ENCODE measurements at places on chromosomes 5 and 9.

- no peak for DNase-seq
Measured at GRCh38 chr9:86434039-86434726, 80.0 kb upstream of the TUT7 start.

DNA sequence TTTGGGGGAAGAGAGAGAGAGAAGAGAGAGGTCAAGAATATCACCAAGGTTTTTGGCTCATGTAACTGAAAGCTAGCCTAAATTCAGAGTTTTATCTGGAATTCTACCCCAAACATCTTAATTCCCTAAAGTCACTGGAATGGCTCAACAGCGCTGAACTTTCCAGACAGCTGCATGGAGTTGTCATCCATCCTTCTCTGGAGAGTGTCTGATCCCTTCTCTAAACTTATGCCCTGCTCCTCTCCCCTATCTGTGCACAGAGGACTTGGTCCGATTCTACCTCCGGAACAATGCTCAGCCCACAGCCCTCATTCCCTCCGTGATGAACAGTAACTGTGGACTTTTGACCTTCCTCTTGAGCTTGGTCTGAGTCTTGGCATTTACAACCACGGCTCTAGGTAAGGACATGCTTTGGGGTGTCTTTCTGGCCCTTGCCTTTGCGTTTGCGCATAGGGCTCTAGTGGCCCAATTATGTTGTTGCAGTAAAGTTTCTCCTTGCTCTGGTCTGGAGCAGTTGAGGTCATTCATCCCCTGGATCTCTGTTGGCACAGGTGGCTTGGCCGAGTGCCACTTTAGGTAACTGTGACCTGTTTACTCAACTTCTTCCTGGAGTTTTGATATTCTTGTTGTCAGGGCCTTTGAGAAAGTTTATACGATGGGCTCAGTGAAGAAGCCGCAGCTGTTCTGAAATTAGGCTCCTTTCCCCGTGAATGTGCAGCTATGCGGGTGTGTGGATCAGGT, 18.3 kb upstream of the CD180 start:
- DNase-seq = no peak

GRCh38 chr5:160237571-160238093, 8.3 kb downstream of the FABP6 start:
- no peak for DNase-seq

- DNase-seq = no peak
Measured at GRCh38 chr5:132283423-132284043, 10.7 kb upstream of the SLC22A4 start.

DNA sequence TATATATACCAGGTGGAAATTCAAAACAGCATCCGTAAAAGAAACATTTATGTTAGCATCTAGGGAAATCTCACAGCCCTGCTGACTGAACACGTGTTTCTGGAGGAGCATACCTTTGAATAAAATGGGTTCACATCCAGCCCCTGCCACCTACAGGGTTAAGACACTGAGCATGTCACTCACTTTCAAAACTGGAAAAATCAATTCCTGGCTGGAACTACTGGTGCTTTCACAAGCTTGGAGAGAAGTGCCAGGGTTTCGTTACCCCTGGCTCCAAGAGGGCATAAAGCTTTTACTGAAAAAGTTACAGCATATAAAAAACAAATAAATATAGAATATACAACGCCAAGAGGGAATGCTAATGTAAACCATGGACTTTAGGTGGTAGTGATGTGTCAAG, 48.0 kb downstream of the SERINC5 start:
- DNase-seq = no peak

GRCh38 chr9:8365466-8366160, 566.0 kb upstream of the DMAC1 start:
- DNase-seq = no peak

DNA sequence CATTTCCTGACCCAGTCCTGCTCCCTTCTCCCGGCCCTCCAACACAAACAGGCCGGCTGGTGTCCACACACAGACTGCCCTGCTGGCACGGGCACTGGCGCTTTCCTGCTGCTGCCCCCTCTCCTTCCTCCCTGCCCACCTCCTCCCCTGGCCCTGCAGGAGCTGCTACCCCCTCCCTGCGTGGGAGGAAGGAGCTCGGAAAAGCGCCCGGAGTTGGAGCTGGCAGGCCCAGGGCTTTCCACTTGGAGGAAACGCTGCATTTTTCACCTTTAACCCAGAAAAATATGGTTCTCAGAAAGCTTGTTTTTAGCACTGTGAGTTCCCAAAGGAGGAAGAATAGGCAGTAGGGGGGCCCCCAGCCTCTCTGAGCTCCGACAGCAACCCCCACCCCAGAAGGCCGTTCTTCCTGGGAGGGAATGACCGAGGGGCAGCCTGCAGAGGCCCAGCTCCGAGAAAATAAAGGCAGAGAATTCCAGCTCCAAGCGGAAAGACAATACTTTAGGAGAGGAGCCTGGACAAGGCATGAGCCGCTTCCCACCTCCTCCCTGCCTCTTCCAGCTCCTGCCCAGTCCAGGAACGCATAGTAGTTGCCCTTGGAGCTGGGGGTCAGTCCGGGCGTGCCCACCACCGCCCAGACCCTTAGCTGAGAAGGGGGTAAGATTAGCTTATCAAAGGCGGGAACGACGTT, 88.9 kb downstream of the LIFR start:
- DNase-seq = no peak

DNA sequence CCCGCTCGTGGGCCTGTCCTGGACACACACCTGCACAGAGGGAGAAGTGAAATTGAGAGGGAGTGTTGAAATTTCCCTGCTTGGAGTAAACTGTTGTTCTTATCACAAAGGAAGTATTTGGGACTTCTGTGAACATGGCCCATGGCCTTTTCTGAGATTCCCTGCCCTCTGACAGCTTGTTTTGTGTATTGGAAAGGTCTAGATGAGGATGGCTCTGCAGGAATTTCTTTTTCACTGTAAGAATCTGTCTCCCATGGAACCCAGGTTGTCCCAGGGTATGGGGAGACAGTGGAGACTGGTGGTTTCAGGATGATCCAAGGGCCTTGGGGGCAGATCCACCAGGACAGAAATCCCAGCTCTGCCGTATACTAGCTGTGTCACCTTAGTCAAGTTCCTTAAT, 121.8 kb downstream of the ARHGAP26 start:
- no peak for DNase-seq

DNA sequence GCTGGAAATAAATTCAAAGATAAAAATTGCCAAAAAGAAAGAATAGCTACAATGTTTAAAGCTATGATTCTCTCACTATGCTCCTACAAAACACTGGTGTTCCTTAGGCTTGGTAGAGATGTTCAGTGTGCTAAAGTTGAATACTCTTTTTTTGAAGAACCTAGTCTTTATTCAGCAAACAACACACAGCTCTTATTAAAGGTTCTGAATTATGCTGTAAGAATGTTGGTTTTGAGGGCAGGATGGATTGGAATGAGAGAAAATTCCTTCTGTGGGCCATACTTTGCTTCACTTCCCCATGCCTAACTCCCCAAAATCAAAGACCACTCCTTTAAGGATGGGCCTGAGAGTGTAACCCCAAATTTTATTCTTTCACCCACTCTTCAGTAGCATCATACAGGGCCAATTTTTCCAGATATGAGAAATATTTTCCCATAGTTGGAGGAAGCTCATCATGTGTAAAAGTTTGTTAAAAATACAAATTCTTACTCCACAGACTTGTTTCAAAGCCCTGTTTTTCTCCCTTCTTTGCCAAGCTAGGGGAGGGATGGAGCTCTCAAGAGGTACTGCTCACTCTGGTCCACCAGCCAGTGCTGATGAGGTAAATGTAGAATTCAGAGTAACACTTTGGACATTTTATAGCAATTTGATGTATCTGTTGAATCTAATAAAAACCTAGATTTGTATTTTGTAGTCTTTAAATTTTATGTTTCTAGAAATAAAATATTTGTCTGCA, 99.3 kb downstream of the GDNF start:
- DNase-seq = no peak

- no peak for DNase-seq
Measured at GRCh38 chr9:104831681-104832080, 67.8 kb downstream of the NIPSNAP3B start.

DNA sequence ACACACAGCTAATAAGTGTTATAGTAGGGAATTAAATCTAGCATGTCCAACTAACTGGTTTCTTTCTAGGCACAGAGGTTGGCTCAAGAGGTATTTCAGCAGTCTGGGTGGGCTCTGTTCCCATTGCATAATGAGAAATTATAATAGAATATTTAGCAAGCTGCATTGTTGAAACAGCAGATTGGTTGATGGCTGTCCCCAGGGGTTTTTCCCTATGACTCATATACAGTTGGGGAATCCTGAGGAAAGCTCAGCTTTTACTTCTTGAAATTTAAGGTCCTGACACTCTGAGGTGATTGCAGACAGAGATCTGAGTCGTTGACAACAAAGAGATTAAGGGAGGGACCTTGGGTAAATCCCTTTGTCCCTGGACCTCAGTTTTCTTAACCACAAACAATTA, 38.3 kb upstream of the TNFSF8 start:
- no peak for DNase-seq

DNA sequence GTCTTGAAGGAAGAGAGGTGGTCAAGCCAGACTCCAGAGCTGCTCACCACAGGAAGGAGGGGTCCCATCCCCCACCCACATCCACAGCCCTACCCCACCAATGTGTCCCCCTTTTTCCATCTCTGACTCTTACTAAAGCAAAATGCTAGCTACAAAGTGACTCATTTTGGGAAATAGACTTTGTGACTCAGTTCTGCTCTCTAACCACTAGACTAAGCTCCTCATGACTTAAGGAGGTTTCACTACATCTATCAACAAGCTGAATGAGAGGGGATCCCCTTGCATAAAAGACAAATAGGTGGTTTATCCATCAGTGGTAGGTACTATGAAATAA, 35.1 kb upstream of the ADRB2 start:
- peak; percentile 29 for DNase-seq

GRCh38 chr9:124500796-124501611, 6.2 kb downstream of the NR5A1 start:
- no peak for DNase-seq

DNA sequence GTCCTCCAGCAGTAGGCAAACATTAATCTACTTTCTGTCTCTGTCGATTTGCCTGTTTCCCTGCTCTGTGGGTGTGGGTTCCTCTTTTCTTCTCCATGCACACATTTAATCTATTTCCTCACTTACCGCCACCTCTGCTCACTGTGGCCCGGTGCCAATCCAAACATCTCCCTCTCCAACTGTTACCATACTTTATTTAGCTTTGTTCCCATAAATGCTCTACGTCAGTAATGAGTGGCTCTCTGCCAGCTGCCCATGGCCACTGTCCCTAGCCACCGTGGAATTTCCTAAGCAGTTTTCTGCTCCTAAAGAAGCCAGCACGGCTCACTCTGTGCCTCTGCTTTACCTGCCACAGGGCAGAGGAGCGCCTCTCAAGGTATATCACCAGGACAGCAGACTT, 19.5 kb upstream of the GOLPH3 start:
- DNase-seq = no peak

DNA sequence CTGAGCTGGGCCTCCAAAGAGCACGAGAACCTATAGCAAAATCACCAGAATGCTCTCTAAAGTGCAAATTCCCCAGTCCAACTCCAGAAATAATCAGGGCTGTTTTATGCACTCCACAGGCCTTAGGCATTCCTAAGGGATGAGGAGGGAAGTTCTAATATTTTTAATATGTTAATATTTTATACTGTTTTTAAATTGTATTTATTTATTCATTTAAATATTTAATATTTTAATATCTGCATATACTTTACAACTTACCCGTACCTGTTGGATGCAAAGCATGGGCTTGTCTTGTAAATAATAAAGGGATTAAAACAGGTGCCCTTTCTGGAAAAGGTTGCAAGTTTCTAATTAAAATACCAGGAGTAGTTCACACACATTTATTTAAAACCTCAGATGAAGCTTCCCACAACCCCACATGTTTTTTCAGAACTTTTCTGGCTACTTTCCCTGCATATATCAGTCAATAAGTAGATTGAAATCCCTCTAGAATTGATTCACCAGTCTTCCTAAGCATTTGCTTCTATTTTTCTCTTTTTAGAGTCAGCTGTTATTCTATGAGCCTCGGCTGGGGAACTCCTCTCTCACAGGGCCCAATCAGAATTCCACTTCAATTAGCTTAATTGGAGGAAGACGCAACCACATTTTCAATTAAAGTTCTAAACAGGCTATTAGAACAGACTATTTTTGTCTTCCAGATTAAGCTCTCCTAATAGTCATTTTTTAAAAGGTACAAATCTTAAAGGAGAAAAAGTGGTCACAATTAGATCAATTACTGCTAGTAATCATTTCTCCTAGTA, 140.8 kb downstream of the CDH6 start:
- DNase-seq = no peak

DNA sequence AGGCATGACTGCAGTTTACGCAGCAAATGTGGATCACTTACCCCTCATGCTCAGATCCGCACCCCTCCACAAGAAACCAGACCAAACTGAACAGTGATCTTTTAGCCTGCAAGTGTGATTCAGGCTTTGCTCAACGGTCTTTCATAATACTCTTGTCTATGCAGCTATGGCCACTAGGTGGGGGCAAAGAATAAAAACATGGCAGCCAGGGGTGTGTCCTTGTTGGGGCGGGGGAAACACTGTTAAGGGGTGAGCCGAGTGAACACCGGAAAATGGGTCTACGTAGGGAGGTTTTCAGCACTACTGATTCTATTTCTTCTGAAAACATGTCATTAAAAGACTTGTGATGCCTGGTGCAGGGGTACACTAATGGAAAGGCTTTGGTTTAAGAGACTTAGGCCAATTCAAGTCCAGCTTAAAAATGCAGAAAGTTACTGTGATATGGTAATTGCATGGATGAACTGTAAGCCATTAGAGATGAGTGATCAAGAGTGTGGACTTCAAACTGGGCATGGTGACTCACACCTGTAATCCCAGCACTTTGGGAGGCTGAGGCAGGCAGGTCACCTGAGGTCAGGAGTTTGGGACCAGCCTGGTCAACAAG, 49.9 kb upstream of the GPR151 start:
- DNase-seq = peak; percentile 6

DNA sequence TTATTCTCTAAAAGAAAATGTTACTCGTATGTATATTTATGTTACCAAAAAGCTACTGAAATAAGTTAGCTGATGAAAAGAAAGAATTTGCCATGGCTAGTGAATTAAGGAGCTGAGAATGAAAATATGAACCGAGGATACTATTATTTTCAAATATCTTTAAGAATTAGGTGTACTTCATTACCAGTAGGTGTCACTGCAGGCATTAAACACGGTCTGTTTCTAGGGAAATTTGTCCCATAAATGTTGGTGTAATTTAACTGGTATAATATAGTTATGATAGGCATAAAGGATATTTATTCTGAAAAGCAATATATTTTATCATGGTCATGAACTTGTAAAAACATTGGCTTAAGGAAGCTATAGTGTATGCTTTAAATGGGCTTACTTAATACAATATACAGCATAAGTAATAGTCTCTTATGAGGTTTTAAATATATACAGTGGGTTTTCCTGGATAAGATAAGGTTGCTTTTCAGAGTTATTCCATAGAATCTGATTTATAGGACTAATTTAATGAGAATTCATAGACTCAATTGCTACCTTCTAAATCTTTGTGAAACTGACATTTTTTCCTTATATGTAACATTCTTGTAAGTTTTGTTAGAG, 72.4 kb upstream of the MPDZ start:
- no peak for DNase-seq
